MG63 (cell line): ENCODE measurements at places on chromosomes 7 and 10. TPM values are rescaled to one million over a fixed set of nuclear protein-coding genes. Genes with fewer than 3 reads are reported as not detected.

GRCh38 chr7:94394437-94395140, at the start of gene COL1A2:
TSS of gene COL1A2 (plus strand) at chr7:94394895. CDS start at chr7:94395032, 137 bp downstream.
- peak; percentile 85 for DNase-seq

DNA sequence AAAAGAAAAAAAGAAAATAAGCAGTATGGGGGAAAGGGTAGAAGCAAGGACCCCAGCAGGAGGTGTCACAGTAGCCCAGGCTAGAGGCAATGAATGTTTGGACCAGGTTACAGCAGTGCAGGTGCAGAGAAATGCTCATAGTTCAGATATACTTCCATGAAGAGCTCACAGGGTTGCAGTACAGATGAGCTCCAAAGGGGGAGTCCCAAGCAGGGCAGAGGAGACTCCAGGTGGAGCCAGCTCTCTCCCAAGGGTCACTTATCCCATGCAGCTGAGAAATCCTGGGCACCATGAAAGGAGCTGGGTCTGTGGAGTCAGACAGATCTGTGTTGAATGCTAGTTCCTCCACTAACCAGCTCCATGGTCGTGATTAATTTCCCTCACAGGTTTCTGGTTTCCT, 174.9 kb downstream of the C7orf25 start:
- no peak for DNase-seq

DNA sequence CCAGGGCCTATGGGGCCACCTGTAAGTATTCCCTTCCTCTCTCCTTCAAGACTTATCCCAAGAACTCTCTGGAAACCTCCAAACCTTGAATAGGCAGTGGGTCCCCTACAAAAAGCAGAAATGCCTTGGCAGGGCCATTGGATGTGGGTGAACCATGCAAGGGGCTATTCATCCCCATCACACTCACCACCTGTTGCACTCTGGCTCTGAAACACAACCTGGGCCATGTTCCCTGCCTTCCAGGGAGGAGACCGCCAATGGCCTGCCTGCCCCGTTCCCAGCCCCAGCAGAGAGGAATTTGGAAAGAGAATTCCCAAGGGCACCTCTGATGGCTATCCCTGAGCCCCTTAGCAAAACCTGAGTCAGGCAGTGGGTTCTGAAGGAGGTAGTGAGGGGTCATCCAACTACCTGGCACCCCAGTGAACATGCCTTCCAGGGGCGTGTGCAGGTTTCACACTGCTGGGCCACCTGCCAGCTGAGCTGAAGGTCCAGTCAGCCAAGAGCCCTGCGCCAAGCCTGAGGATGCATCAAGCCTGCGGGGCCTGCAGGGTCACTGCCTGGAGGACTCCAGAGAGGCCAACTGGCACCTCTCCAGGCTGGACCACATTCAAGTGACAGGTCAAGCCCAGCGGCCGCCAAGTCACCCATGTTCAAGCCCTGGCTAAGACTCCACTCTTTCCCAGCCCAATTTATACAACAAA, 101.3 kb downstream of the COL13A1 start:
- peak; percentile 51 for DNase-seq

- no peak for DNase-seq
Measured at GRCh38 chr7:15167912-15168311, 265.4 kb upstream of the DGKB start.

The SLC26A3 gene
- not detected in 2 replicates for total RNA-seq

The PROSER2 gene
- total RNA-seq, result 2.1 and 3.5 TPM in 2 replicates

The H2BK1 gene
- total RNA-seq, result not detected in 2 replicates
